ENCODE measurements at places on chromosomes 3 and 15.

- no peak for DNase-seq
These were observed 14.2 kb downstream of the IQGAP1 start for GRCh38 chr15:90402223-90402622.

DNA sequence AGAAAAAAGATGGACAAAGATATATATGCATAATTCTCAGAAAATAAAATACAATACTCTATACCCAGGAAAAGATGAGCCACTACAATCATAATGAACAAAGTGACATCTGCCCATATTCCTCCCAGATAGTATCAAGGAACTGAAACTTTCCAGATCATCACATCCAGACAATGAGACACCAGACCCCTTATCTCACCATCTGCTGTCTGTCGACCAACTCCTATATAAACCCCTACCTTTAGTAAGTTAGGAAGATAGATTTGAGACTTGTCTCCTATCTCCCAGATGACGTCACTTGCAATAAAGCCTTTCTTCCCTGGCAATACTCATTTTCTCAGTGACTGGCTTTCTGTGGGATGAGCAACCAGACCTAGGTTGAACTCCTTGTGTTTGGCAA lies 1071.6 kb downstream of the PLOD2 start:
- DNase-seq: no peak

DNA sequence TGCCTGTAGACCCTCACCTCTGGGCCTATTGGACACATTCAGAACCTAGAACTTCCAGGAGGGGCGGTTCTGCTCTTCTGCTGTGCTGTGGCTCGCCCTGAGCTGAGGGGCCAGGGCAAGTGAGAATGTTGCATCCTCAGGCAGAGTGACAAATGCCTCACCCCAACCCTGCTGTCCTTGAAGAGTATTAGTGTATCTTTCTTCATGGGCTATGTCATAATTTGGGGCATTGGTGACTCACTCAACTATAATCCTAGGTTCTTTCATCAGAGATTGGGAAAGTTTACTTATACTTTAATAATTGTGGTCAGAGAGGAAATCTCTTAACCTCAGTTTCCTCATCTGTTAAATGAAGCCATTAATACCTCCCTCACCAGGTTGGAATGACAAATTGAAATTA lies 143.8 kb downstream of the SV2B start:
- no peak for DNase-seq

DNA sequence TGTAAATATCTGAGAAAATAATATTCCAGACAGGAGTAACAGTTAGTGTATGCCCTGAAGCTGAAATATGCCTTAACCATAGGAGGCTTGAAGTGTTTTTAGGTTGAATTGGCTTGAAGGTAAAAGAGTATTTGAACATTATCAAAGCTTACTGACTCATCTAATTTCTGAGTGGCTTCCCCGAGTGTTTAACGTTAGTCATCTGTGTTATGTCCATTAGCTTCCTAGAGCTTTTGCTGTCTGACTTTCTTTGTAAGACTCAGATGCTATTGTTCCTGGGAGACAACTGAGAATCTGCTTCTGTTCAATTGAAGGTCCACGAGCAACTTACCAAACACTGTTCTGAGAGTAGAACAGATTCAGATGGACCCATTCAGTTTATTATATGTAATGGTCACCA lies 656.8 kb upstream of the NECTIN3 start:
- DNase-seq: no peak

DNA sequence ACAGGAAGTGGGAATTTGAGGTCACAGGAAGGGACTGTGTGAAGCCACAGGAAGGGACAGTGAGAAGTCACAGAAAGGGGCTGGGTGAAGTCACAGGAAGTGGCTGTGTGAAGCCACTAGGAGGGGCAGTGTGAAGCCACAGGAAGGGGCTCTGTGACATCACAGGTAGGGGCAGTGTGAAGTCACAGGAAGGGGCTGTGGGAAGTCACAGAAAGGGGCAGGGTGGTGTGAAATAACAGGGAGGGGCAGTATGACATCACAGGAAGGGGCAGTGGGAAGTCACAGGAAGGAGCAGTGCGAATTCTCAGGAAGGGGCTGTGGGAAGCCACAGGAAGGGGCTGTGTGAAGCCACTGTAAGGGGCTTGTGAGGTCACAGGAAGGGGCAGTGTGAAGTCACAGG lies 35.8 kb downstream of the GASK1A start:
- no peak for DNase-seq

GRCh38 chr3:53496984-53497383 lies 2.6 kb downstream of the CACNA1D start:
- DNase-seq: no peak
